ENCODE measurements at places on chromosomes 12 and 14.

- DNase-seq, result peak; percentile 25
Observed at GRCh38 chr12:45518291-45519235, 210.9 kb upstream of the ARID2 start.

- no peak for DNase-seq
Observed at GRCh38 chr14:50726372-50727107, 58.4 kb upstream of the SAV1 start.

DNA sequence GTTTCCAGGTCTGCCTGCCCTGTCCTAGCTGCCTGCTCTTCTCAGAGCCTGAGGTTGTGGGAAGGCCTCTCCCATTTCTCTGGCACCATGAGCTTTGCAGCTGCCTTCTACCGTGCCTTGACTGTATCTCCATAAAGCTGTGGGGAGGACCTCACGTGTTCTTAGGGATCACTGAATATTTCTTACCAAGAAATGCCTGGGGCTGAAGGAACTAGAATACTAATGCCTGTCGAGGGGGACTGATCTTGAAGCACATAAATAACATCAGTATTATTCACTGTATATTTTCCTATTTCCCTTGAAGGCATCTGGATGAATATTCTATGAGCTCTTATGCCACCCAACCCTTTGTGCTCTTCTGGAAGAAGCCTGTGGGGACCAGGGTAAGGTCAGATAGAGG, 103.4 kb downstream of the APAF1 start:
- no peak for DNase-seq

GRCh38 chr12:93813186-93813585, 136.0 kb downstream of the CRADD start:
- no peak for DNase-seq

DNA sequence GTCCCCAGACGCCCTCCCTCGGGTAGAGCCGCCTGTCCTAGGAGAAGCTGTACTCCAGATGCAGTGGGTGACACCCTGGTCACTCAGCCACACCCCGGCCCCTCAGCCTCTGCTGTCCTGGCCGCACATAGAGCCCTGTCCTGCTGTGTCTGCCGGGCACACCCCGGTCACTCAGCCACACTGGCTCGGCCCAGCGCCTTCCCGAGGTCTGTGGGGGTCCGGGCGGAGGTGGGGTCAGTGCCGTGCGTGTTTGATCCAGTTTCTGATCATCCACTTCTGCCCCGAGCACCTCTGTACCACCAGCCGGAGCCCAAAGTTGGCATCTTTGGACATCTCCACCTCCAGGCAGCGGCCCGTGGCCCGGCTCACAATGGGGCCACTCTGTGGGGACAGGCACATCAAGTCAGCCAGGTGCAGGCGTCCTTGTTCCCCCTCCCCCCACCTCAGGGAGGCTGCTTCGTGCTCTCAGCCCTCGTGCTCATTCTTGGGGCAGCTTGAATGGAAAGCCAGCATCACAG, 52.7 kb downstream of the NOC4L start:
- no peak for DNase-seq

- no peak for DNase-seq
Observed at GRCh38 chr12:31306866-31307265, 19.1 kb downstream of the SINHCAF start.

DNA sequence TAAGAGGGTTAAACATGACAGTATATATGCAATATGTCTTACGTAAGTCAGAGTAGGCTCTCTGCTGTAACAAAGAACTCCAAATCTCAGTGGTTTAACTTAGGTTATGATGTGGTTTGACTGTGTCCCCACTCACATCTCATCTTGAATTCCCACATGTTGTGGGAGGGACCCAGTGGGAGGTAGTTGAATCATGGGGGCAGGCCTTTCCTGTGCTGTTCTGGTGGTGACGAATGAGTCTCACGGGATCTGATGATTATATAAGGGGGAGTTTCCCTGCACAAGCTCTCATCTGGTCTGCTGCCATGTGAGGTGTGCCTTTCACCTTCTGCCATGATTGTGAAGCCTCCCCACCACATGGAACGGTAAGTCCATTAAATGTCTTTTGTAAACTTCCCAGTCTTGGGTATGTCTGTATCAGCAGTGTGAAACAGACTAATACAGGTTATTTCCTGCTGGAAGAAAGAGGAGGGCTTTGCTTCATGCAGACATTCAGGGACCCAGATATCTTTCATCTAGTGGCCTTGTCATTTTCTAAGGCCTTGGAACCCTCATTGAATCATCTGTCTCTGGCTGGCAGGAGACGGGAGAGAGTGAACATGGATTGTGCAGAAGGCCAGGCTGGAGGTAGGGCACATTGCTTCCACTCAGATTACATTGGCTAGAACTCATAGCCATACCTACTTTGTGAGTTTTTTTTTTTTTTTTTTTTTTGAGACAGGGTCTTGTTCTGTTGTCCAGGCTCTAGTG, 96.1 kb downstream of the CRADD start:
- no peak for DNase-seq

DNA sequence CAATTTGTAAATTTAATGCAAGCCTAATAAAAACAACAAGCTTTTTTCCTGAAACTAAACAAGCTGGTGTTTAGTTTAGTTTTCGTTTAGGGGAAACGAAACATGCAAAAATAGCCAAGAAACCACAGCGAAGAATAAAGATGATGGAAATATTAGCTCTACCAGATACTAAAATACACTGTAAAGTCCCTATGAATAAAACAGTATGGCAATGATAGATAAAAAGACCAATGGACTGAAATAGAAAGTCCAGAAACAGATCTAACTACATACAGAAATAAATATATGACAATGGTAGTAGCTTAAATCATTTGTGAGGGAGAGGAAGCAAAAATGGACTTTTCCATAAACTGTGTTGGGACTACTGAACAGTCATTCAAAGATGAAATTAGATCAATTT, 26.4 kb downstream of the ATP2B1 start:
- DNase-seq, result no peak

GRCh38 chr14:69700575-69700974, 66.4 kb upstream of the SRSF5 start:
- DNase-seq, result no peak

DNA sequence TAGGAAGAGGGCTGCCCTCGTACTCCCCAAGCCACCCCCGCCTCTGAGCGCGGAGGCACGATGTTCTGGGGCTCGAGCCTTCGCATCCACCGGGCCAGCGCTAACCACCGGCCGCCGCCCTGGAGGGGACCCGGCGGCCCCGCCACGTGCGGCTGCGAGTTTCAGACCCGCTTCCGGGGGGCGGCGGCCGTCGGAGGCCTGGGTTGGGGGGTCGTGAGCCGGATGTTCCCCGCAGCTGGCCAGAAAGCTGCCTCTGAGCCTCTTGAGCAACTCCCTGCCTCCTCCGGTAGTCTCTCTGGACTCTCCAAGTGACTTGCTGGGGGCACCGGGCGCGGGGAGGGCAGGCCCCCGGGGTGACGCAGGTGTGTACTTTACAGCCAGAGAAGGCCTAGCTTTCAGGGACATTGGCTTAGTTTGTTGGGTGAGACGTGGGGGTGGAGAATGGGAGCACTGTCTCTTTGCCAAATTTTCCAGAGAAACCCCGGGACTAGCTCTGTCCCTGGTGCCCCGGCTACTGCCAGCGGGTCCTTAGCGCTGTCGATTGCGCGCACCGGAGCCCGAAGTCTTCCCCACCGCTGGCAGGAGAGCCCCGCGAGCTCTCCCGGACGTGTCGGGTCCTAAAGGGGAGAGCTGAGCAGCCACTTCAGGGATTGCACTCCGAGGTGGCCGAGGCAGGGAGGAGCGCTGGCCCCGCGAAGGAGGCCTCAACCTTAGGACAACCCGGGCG, 15.6 kb downstream of the OTX2 start:
- DNase-seq, result no peak

- no peak for DNase-seq
Observed at GRCh38 chr12:65609359-65609771, 214.9 kb upstream of the HMGA2 start.

Data from stimulated activated CD8-positive, alpha-beta memory T cell treated with anti-CD3 and anti-CD28 coated beads, Interleukin-2, amount 100 ng/mL, for 1 hour (primary cell).